Placental epithelial cell (primary cell): ENCODE measurements at places on chromosomes 2 and 18. TPM values are rescaled to one million over a fixed set of nuclear protein-coding genes. Genes with fewer than 3 reads are reported as not detected.

FKBP1B gene
- total RNA-seq = 17.5 and 41.6 TPM in 2 replicates

CPO gene
- total RNA-seq = not detected in 2 replicates

ALK gene
- total RNA-seq = under 0.01 TPM in 2 replicates

ARMC9 gene
- 28.6 and 34.9 TPM in 2 replicates for total RNA-seq

CPLX4 gene
- total RNA-seq = not detected in 2 replicates

YPEL5 gene
- total RNA-seq = 109 and 123 TPM in 2 replicates

CAVIN2 gene
- 1.6 and 4.2 TPM in 2 replicates for total RNA-seq

TAF4B gene
- 2.2 and 3.1 TPM in 2 replicates for total RNA-seq

STK36 gene
- total RNA-seq = 31.4 and 34.3 TPM in 2 replicates

IL36G gene
- total RNA-seq = not detected in 2 replicates

UBXN4 gene
- total RNA-seq = 44.8 and 55.4 TPM in 2 replicates

SLC9A4 gene
- 0.22 and 0.79 TPM in 2 replicates for total RNA-seq

G6PC2 gene
- not detected in 2 replicates for total RNA-seq

FSHR gene
- 0.39 TPM in 1 of 2 replicates, not detected in the other for total RNA-seq

ACMSD gene
- total RNA-seq = not detected in 2 replicates

MTCL1 gene
- 49.2 and 50.6 TPM in 2 replicates for total RNA-seq

KLHL14 gene
- not detected in 2 replicates for total RNA-seq

MOCOS gene
- total RNA-seq = 0.39 and 0.76 TPM in 2 replicates

PARD3B gene
- total RNA-seq = 0.39 and 0.43 TPM in 2 replicates

CD8A gene
- total RNA-seq = under 0.01 TPM in 1 of 2 replicates, not detected in the other

ABCA12 gene
- total RNA-seq = 2.0 and 12.6 TPM in 2 replicates

TSGA10 gene
- total RNA-seq = 2.9 and 6.7 TPM in 2 replicates

MAP3K19 gene
- not detected in 2 replicates for total RNA-seq

KIAA2012 gene
- total RNA-seq = under 0.01 TPM in 1 of 2 replicates, not detected in the other

KCNG2 gene
- total RNA-seq = not detected in 2 replicates

RGPD4 gene
- not detected in 2 replicates for total RNA-seq

POTEC gene
- total RNA-seq = not detected in 2 replicates

DIS3L2 gene
- total RNA-seq = 26.3 and 27.0 TPM in 2 replicates

ROCK1 gene
- total RNA-seq = 29.8 and 40.8 TPM in 2 replicates

LBX2 gene
- 1.8 and 7.9 TPM in 2 replicates for total RNA-seq

MEP1B gene
- total RNA-seq = under 0.01 and 0.11 TPM in 2 replicates

ZSWIM2 gene
- total RNA-seq = not detected in 2 replicates

INPP5D gene
- total RNA-seq = 10.2 and 25.6 TPM in 2 replicates

ASB18 gene
- not detected in 2 replicates for total RNA-seq

TUBB8B gene
- not detected in 2 replicates for total RNA-seq

UNC80 gene
- not detected in 2 replicates for total RNA-seq

FBXO48 gene
- total RNA-seq = 0.33 and 0.39 TPM in 2 replicates

TMEM214 gene
- 68.0 and 78.1 TPM in 2 replicates for total RNA-seq

ABCG5 gene
- not detected in 2 replicates for total RNA-seq

CYTIP gene
- not detected in 2 replicates for total RNA-seq
